ENCODE measurements at places on chromosomes 16 and 17. TPM values are rescaled to one million over a fixed set of nuclear protein-coding genes. Genes with fewer than 3 reads are reported as not detected.

Gene QPRT
- total RNA-seq: 1.6 TPM

Gene CFAP119
- total RNA-seq: 2.7 TPM

Gene ALKBH5
- 91.5 TPM for total RNA-seq

Gene ZSCAN10
- total RNA-seq: not detected

Gene OTOP2
- not detected for total RNA-seq

Gene HBA1
- 559 TPM for total RNA-seq

Gene CDRT15
- total RNA-seq: not detected

Gene HID1
- total RNA-seq: 32.6 TPM

Gene NEUROD2
- not detected for total RNA-seq

Gene CCDC43
- total RNA-seq: 15.4 TPM

DNA sequence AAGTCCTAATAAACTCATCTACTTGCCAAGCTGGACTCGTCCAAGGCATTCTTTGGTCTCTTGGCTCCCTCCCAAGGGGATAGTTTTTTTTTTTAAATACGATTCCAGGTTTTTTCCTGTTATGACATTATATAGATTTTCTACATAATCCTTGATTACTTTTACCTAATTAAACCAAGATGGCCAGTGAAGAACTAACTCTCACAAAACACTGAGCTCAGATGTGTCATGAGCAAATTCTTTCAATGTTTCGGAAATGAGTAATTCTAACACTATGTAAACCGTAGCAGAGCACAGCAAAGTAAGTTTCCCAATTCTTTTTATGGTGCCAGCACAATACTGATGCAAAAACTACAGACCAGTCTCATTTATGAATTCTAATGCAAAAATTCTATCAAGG is 1.8 kb downstream of the ZNF23 start:
- no peak for DNase-seq

GRCh38 chr16:88910284-88911135 is 44.0 kb upstream of the PABPN1L start:
- DNase-seq: no peak

DNA sequence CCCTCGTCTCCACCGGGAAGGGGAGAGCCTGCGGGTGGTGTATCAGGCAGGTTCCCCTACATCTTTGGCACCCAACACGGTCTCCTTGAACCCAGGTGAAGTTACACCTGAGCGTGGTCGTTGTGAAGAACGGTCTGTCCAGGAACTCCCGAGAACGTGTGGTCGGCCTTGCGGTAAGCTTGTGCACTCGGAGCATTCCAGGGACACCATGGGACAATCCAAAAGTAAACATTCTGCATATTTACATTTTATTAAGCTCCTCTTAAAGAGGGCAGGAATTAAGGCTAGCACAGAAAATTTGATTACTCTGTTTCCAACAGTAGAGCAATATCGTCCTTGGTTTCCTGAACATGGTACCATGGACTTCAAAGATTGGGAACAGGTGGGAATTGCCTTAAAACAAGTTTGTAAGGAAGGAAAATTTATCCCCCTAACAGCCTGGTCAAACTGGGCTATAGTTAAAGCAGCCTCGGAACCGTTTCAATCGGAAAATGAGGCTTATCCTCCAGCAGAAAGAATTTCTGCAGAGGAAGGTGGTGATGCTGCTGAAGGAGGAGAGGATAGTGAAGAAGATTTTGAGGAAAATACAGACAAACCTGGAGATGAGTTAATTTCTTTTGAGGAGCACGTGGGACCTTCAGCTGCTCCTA is 18.2 kb downstream of the ALOX15B start:
- no peak for DNase-seq

DNA sequence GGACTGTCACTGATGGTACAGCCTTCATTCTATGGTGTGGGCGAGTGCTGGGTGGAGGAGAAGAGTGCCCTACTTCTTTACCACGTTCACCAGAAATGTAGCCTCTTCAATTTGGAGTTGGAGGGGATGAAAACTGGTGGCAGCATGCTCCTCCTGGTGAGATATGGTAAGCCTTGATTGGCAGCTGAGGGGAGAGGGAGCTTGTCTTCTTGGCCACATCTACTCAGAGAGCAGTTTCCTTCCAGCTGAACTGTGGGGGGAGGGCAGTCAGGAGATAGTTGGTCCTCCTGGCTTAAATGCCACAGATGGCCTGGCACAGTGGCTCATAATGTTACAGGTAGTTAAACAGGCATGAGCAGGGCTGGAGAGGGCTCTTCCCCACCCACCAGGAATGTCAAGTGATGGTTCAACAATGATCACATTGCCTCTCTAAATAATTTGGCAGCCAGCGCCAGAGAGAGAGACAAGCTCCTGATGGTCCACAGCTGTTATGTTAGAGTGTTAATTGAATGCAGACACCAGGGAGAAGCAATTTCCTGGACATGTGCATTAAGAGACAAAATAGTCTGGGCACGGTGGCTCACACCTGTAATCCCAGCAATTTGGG is 9.0 kb upstream of the MAPK3 start:
- no peak for DNase-seq

DNA sequence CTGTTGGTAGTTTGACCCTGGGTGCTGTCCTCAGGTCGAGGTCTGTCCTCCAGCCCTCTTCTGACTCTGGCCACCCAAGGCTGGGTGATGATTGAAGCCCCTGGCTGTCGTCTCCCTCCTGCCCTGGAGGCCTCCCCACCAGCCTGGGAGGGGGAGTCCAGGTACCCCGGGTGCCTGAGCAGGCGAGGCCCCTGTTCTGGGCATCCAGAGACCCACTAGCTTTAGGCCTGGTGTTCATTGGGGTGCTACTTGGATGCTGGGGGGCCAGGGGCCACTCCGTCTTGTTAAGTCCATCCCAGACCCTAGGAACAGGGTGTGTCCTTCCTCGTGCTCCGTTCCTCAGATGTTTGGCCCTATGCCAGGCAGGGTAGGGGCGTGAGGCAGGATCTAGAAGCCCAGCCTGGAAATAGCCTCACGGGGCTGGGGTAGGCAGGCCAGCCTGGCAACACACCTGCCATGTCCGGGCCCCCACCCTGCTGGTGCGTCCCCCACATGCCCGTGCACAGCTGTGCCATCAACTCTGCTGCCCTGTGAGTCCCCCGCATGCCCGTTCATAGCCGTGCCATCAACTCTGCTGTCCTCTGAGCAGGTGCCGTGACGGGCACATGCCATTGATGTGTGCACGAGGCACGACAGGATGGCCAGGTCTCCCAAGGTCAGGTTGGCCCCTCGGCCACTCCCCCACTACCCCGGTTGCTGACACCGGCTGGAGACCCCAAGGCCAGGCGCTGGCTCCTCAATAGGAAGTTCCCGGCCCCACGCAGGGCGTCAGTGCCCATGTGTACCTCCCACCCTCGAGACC is 36.9 kb downstream of the GINS2 start:
- DNase-seq: no peak

GRCh38 chr16:78955206-78955605 is 645.3 kb downstream of the MAF start:
- no peak for DNase-seq

- no peak for DNase-seq
Measured at GRCh38 chr17:52827526-52827925, 669.0 kb upstream of the CA10 start.

GRCh38 chr17:69423450-69423849 is 9.0 kb downstream of the MAP2K6 start:
- no peak for DNase-seq

DNA sequence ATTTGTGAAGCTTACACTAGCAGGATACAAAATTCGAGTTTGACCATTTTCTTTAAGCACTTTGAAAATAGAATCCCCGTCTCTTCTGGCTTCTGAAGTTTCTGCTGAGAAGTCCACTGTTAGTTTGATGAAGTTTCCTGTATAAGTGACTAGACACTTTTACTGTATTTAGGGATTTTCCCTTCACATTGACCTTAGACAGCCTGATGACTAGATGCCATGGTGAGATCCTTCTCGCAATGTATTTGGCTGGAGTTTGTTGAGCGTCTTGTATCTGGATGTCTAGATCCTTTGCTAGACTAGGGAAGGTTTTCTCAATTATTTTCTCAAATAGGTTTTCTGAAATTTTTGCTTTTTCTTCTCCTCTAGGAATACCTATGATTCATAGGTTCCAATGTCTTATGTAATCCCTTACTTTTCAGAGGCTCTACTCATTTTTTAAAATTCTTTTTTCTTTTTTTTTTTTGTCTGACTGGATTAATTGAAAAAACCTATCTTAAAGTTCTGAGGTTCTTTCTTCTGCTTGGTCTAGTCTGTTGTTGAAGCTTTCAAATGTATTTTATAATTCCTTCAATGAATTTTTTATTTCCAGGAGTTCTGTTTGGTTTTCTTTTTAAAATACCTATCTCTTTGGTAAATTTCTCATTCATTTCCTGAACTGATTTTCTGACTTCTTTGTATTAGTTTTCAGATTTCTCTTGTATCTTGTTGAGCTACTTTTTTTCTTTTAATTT is 63.7 kb upstream of the ABCC11 start:
- no peak for DNase-seq

DNA sequence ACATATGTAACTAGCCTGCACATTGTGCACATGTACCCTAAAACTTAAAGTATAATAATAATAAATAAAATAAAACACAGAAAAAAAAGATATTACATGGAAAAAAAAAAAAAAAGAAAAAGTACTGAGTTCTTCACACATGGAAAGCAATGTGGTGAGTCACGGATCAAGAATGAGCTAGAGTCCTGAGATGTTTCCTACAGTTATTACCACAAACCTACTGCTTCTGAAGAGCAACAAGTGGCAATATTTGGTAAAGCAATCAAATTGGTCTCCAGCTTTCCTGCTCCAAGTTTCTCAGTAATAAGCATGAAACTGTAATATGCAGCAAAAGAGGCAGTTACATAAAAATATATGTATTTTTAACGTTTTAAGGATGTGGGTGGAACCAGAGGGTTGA is 223.3 kb upstream of the SALL1 start:
- DNase-seq: no peak

GRCh38 chr16:89323120-89323960 is 105.8 kb downstream of the ZNF778 start:
- DNase-seq: peak; percentile 29

GRCh38 chr16:58363746-58364393 is 28.4 kb upstream of the GINS3 start:
- DNase-seq: no peak

DNA sequence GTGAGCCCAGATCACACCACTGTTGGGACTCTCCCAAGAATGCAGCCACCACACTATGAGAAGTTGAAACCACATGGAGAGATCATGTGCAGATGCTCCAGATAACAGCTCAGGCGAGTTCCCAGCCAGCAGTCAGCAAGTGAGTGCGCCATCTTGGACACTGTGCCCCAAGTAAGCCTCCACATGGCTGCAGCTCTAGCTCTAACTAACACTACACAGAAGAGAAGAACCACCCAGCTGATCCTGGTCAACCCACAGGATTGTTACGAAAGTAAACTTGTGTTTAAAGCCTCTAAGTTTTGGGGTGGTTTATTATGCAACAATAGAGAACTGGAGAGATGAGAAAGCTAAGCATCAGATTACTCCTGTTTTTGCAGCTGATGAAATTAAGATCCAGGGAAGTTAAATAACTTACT is 25.8 kb downstream of the SLC38A7 start:
- no peak for DNase-seq

GRCh38 chr17:43875476-43876147 is 28.6 kb downstream of the CD300LG start:
- DNase-seq: no peak

DNA sequence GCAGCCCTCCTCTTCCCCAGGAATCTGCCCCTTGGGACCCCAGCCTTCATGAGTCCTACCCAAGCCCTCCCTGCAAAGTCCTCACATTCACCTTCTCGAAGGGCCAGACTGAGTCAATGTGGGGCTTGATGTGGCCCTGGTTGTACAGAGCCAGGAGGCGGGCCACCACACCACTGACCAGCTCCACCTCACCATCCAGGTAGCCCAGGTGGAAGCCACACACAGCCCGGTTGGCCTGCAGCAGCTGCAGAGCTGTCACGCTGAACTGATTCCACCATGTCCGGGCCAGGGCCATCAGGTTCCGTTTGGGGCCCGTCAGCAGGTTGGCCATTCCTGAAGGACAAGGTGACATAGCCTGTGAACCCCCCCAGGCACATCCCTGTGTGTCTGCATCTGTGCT is 6.0 kb downstream of the VAT1 start:
- peak; percentile 65 for DNase-seq

GRCh38 chr17:30956764-30957374 is 14.0 kb upstream of the RNF135 start:
- no peak for DNase-seq

DNA sequence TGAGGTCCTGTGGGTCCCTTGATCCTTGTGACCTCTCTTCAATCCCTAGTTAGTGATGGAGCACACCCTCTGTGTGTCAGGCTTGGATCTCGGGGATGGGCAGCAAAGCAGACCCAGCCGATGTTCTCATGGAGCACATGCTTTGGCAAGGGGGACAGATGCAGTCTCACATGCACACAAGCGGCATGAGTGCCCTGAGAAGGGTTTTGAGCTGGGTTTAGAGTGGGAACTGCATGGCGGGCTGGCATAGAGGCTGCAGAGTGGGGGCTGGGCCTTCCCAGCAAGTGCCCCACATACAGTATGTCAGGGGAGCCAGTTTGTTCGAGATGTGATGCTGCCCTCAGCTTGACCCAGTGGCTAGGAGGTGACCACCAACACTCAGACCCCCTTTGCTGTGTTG is 41.6 kb downstream of the B9D1 start:
- peak; percentile 26 for DNase-seq

DNA sequence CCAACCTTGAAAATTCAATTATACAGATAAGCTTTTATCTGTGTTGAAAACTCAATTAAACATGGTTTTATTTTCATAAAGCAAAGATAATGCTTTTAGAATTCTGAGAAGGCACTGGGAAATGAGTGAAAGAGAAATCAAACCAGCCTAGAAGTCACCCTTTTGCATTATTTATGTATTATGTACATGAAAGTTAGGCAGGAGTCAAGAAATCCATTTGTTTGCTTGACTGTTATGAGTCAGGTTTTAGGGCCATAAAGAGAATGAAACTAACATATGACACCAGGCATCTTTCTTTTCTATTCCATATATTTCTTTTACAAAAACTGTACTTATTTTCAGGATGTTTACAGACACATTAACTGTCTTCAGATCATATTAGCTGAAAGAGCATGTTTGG is 23.3 kb upstream of the CDH8 start:
- DNase-seq: no peak

- DNase-seq: no peak
Measured at GRCh38 chr17:39650121-39650579, 13.2 kb downstream of the STARD3 start.

GRCh38 chr17:70678889-70679288 is 509.6 kb downstream of the KCNJ2 start:
- no peak for DNase-seq

DNA sequence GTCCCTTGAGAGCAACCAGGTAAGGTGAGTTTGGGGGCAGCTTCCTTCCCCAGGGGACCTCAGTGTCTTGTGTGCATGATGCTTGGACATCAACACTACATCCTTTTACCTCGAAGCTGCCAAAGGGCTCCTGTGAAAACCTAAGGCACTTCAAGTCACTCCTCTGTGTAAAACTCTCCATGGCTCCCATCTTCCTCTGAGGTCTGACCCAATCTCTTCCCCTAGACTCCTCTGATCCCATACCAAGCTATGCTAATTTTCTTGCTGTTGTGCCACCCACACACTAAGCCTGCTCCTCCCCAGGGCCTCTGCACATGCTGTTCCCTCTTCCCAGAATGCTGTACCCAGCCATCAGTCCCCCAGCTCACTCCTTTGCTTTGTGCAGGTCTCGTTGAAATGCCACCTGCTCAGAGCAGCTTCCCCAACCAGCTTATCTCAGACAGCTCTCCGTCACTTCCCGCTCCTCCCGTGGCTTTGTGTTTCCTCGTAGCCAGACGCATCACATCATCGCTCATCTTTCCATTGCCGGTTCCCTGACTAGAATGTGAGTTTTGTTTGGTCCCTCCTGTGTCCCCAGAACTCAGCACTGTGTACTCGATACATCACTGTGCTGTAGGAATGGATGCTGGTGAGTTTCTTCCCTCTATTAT is 78.4 kb downstream of the CNGB1 start:
- peak; percentile 73 for DNase-seq

GRCh38 chr17:58156839-58157803 is 8.9 kb downstream of the OR4D1 start:
- DNase-seq: peak; percentile 74
